ENCODE measurements at places on chromosomes 6 and 20. TPM values are rescaled to one million over a fixed set of nuclear protein-coding genes. Genes with fewer than 3 reads are reported as not detected.

LY86 gene
- total RNA-seq: 5.4 TPM

ASIP gene
- not detected for total RNA-seq

GPSM3 gene
- 39.2 TPM for total RNA-seq

ERVFRD-1 gene
- total RNA-seq: 0.13 TPM

ARFGAP1 gene
- 60.8 TPM for total RNA-seq

SLC17A3 gene
- total RNA-seq: not detected

ULBP1 gene
- 0.19 TPM for total RNA-seq

HS3ST5 gene
- not detected for total RNA-seq

ANKRD6 gene
- total RNA-seq: 7.1 TPM

POPDC3 gene
- total RNA-seq: 9.7 TPM

NANP gene
- total RNA-seq: 7.5 TPM

MOXD1 gene
- total RNA-seq: 2.2 TPM

RAB44 gene
- 0.35 TPM for total RNA-seq

All from mesenteric fat pad (tissue), 1 donor.